C1 segment of cervical spinal cord (tissue), 14 donors: ENCODE measurements at places on chromosomes 1 and 21.

- no peak for DNase-seq
Observed at GRCh38 chr21:15748586-15748985, 18.8 kb downstream of the USP25 start.

DNA sequence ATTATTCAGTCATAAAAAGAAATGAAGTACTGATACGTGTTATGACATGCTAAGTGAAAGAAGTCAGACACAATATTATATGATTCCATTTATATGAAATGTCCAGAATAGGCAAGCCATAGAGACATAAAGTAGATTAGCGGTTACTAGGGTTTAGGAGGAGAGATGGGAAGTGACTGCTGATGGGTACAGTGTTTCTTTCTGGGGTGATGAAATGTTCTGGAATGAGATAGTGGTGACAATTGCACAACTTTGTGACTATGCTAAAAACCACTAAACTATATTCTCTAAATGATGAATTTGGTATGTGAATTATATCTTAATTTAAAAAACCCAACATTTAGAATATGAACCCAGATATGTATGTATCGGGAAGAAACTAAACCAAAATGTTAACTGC is 27.6 kb downstream of the IPP start:
- DNase-seq: no peak

- no peak for DNase-seq
Observed at GRCh38 chr21:25934771-25935224, 200.0 kb downstream of the GABPA start.

DNA sequence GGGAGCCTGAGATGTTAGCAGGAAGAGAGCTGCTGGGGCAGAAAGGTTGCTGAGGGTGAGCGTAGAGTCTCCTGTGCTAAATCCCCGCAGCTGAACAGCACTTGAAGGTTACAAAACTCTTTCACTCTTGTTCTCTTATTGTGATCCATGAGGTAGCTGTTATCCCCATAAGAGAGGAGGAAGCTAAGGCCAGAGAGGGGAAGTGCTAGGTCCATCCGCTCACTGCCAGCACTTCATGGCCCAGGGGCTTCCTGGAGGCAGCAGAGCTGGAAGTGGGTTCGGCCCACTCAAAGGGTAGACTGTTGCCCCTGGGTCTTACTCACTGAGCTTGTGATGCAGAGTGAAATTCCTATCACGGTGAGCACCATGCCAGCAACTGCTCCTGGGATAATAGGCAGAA is 5.6 kb downstream of the TMEM234 start:
- no peak for DNase-seq

- no peak for DNase-seq
Observed at GRCh38 chr1:114473796-114474195, 37.2 kb downstream of the TRIM33 start.
